Stimulated activated CD8-positive, alpha-beta memory T cell treated with anti-CD3 and anti-CD28 coated beads, Interleukin-4, amount 100 ng/mL, for 1 hour (primary cell): ENCODE measurements at places on chromosomes 5 and 9.

GRCh38 chr9:94705162-94705702, 21.3 kb upstream of the AOPEP start:
- no peak for DNase-seq

DNA sequence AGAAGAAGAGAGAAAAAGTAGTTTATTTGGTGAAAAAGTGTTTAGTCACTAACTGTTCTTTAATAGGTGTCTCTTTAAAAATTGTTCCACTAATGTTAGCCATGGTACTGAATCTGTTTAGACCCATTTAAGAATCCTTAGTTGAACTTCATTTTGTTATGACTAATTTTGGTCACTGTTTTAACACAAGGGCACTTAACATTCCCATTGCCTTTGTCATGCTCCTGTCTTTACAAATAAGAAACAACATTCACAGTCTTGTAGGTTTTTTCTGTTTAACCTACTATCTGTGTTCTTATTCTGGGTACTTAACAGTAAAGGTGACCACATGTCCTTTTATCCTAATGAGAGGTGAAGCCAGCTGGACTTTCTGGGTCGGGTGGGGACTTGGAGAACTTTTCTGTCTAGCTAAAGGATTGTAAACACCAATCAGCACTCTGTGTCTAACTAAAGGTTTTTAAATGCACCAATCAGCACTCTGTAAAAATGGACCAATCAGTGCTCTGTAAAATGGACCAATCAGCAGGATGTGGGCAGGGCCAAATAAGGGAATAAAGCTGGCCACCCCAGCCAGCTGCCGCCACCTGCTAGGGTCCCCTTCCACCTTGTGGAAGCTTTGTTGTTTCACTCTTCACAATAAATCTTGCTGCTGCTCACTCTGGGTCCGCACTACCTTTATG, 116.7 kb downstream of the WDR70 start:
- DNase-seq: no peak

DNA sequence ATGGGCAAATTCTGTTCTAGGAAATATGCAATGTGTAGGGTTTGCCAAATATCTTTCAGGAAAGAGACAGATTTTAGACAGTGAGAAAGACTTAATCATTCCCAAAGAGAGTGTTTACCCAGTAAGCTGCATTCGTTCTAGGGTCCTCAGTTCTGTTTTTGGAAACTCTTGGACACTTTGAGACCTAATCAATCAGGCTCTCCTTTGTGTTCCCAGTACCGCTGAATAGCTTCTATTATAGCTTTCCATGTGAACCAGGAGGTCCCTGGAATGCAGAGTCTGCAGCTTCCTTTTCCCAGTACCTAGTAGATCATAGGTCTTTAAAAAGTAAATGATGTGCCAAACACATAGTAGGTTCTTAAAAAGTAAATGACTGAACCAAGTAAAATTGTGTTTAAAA, 11.4 kb upstream of the SPINK1 start:
- DNase-seq: no peak

GRCh38 chr9:110081395-110081794, 126.6 kb downstream of the C9orf152 start:
- no peak for DNase-seq

GRCh38 chr5:112492291-112492690, 73.2 kb upstream of the EPB41L4A start:
- DNase-seq: no peak

DNA sequence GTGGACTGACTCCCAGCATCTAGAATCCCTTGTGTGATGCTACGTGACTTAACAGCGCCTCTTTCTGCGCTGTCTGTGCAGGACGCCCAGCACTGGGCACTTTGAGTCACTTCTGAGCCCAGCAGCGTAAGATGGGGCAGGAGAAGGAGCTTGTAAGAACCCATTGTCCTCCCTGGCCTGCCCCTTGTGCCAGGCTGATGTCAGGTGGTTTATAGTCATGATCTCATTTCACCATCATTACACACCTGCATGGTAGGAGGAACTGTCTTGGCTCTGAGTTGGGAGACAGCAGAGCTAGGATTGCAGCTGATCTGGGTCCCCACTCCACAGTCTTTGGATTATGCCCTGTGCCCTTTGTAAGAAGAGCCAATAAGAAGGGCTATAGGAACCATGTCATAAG, 12.2 kb downstream of the ERGIC1 start:
- DNase-seq: no peak

DNA sequence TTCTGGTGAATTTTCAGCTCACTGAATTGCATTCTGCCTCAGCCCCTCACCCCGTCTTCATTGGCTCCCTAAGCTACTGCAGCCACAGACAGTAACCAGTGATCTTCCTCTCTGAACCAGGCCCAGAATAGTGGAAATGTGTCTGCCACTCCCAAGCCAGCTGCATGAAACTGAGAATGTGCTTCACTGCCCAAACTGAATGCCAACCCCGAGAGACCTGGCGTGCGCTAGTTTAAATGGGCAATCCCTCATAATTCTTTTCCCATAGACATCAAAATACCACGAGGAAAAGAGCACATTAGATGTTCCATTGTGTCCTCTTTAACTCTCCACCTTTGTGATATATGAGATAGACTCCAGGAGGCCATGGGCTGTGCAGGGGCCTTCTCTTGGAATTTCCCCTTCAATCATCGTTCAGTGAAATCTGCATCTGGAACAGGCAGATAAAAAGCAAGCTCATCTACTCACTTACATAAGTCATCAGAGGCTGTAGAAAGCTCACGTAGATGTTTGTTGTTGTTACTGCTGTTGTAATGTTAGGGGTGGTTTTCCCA, 320.2 kb downstream of the NFIB start:
- no peak for DNase-seq

- no peak for DNase-seq
Observed at GRCh38 chr5:153902016-153902415, 136.7 kb downstream of the FAM114A2 start.

GRCh38 chr5:170266570-170267381, 30.8 kb downstream of the LCP2 start:
- no peak for DNase-seq
